GM18507 (cell line): ENCODE measurements at places on chromosomes 16 and 17.

DNA sequence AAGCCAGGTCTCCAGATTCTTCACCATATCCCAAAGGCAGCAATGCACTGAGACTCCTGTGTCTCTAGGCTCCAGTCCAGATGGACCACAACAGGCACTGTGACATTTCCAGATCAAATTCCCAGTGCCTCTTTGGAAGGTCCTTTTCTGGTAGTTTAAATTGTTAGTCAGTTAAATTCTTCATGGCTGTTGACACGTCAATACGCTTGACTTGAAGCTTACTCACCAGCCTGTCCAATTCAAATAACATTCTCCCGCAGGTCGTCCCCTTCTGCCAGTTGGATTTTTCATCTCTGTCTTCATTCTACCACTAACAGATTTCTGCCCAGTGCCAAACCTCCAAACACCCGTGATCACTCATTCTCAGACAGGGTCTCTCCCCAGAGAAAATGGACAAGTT, 86.7 kb downstream of the SHISA9 start:
- DNase-seq, result no peak

GRCh38 chr17:4387137-4387536, 20.7 kb upstream of the UBE2G1 start:
- DNase-seq, result no peak

- no peak for DNase-seq
Measured at GRCh38 chr17:36768394-36768793, 167.0 kb downstream of the MRM1 start.

DNA sequence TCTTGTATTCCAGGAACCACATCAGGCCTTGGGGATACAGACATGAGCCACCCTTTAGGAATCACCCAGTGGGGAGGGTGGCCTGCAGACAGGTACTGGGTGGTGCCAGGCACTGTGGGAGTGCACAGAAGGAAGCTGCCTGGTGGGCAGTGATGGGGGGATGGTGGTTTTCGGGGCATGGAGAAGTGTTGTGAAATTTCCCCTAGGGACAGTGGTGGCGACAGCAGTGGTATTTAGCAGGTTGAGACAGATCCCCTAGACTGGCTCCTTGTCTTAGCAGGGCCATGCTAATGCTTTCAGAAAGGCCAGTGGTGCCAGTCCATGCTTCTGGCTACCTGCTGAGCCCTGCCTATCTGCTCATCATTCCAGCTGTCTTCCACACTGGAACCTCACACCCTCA, 129.6 kb downstream of the SPACA3 start:
- no peak for DNase-seq

DNA sequence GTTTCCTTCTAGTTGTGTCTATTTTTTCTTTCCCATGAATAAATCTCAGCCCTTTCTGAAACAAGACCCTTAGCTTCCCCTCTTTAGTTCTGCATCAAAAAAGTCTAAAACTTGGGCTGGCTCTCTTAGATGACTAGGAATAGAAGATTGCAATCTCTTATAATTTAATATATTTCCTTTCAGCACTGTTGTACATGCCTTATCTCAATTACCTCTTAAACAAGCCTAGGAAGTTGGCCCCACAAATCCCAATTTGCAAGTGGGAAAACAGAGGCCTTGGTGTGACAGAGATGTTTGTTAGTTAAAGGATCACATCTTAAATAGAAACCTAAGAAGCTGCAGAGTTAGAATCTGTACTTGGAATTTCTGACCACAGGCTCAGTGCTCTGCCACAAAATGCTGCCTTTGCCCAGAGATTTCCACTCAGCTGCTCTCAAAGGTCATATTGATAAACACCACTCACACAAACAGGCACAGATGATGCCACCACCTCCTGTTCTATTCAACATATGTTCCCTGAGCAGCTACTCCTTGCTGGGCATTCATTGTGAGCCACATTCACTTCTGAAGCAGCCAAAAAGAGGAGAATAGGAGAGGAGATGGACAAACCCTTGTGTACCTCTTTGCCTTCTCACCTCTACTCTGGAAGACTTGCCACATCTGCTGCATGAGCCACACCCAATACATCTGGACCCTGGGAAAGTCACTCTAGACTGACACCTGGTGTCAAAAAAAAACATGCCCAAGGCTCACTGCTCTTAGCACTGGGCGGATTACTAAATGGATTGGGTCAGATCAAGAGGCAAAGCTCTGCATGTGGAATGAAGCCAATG, 5.5 kb downstream of the CCDC182 start:
- no peak for DNase-seq

DNA sequence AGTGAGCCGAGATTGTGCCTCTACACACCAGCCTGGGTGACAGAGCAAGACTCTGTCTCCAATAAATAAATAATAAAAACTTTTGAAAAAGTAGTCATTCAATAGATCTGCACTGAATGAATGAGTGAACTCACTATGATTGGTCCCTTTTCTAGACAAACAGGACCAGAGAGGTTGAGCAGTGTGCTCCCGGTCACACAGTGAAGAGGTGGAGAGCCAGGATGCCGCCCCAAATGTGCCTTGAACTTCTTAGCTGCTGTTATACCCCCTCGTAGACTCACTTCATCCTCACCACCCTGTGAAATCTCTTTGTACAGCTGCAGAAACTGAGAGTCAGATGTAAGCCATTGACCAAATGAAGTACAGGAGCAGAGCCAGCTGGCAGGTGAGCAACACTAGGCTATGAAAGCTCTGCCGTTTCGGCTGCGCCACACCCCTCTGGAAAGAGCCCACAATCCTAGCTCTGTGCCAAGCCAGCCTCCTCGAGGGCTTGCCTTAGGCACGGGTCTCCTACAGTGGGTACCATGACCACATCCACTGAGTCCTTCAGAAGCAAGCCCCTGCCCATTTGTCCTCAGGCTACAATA, 7.8 kb upstream of the KIAA0513 start:
- DNase-seq, result no peak

- DNase-seq, result no peak
Measured at GRCh38 chr17:72594248-72594647, 473.4 kb downstream of the SOX9 start.

DNA sequence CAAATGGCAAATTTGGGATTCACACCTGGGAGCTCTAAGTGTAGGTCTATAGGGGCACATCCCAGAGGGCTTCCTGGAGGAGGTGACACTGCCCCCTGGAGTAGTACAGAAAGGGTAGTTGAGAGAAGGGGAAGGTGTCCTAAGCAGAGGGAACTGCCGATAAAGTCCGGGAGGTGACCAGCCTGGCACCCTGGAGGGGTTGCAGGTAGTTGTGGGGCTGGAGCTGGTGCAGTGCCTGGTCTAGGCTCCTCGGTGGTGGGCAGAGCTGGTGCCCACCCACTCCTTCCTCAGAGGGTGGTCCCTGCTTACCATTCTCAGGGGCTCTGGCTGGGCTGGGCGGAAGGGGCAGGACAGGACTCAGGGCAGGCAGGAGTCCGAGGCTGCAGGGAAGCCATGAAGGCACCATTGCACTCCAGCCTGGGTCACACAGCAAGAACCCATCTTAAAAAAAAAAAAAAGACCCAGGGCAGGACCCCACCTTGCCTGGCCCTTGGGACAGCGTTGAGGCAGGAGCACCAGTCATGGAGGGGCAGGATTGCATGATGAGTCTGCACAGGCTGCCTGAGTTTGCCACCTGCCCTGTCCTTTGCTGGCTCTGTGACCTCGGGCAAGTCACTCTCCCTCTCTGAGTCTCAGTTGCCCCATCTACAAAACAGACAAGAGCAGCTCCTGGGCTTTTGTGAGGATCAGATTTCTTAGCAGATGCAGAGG, 43.8 kb downstream of the LAT start:
- no peak for DNase-seq

GRCh38 chr16:27242868-27243590, 25.5 kb downstream of the NSMCE1 start:
- DNase-seq, result no peak

GRCh38 chr16:87535855-87536794, 43.3 kb upstream of the ZCCHC14 start:
- no peak for DNase-seq

- DNase-seq, result no peak
Measured at GRCh38 chr17:51035431-51035830, 85.2 kb downstream of the SPAG9 start.

GRCh38 chr17:19554393-19554792, 20.7 kb downstream of the SLC47A1 start:
- no peak for DNase-seq

GRCh38 chr17:2551493-2551892, 39.8 kb upstream of the METTL16 start:
- no peak for DNase-seq

DNA sequence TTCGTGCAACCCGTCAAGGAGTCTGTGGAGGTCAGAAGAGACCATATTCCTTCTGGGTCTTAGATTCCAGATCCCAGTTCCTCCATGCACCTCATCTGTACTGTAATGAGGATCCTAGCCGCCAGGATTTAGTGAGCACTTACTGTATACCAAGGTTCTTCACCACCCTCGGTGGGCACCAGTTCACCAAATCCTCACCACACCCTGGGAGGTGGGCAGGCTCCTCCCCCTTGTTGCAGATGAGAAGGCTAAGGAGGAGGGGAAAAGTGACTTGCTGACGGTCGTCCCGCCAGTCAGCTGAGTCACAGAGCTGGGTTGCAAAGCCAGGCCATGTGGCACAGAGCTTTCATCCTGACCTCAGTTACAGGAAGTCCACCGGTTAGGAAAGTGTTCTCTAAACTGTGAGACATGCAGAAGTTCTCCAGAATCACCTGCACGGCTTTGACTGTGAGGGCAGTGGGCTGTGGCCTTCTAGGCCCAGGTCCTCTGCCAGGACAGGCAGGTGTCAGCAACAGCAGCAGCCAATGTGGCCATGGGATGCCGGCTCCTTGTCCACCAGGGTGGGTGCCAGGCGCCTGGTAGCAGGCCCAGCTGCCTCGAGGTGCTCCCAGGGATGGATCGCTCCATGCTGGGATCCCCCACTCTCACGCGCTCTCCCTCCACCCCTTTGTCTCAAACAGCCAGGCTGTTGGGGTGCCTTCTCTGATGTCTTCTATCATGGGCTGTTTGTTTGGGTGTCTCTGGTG, 240.3 kb upstream of the GSE1 start:
- DNase-seq, result no peak

DNA sequence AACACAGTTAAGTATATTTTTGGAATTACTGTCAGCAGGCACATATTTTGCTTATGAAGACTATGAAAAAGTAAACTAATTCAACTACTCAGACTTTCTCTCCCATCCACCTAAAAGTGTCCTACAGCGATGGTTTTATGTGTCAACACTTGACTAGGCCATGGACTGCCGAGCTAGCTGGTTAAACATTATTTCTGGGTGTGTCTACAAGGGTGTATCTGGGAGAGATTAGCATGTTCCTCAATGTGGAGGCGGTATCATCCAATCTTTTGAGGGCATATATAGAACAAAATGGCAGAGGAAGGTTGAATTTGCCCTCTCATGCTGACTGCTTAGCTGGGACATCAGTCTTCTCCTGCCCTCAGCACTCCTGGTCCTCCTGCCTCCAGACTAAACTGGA, 82.7 kb upstream of the CDYL2 start:
- DNase-seq, result no peak

- DNase-seq, result no peak
Measured at GRCh38 chr17:199806-200545, 18.5 kb upstream of the DOC2B start.

GRCh38 chr16:66475232-66475631, 48.1 kb downstream of the BEAN1 start:
- no peak for DNase-seq

- DNase-seq, result no peak
Measured at GRCh38 chr16:11673091-11674000, 5.1 kb downstream of the SNN start.

DNA sequence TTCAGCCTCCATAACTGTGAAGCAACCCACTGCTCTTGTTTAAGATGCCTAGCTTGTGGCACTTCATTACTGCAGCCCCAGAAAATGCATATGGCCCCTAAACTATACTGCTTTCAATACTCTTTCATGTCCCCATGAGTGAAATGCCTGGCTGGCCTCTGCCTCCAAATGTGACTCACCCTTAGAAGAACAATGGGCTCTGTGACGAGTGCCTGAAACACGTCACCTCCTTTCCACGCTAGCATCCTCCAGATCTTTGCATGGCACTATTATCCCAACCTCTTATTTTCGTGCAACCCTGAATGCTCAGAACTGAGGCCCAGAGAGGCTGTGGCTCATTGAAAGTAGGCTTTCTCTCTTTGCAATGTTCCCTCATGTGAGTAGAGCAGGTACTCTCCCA, 233.1 kb downstream of the CBLN1 start:
- no peak for DNase-seq

DNA sequence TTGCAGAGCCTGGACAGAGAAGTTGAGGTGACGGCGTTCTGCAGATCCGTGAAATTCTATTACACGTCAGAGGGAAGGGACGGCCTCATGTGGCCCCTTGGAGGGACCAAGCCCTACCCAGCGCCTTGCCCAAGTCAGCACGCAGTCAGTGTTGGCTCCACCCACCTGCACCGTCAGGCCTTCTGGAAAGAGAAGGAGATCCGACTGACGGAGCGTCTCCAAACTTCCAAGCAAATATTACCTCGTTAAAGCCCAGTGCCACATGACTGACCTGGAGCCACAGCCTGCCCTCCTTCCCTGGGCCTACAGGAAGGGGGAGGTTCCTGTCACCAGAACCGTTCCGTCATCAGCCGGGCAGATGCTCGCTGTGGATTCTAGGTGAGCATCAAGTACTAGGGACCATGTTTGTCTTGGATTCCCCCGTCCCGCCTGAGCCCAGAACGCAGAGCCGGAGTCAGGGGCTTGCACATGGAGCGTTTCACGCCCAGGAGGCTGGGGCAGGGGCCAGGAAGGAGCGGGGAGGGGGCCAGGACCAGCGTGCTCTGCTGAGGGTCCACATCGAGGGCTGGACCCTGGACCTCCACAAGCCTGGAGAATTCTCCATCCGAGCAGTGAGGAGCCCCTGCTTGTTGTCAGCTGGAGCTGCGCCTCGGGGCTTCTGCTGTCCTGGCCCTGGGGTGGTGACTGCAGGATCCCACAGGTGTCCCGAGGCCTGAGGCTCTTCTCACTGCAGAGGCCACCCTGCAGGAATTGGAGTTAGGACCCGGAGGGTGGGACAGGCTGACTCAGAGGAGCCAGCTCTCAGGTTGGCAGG, 22.6 kb upstream of the METRNL start:
- DNase-seq, result no peak

- DNase-seq, result peak; percentile 11
Measured at GRCh38 chr17:54900457-54901229, at the start of gene TOM1L1. Gene TOM1L1 (plus strand): TSS chr17:54900852. CDS start chr17:54900866, 14 bp downstream.

DNA sequence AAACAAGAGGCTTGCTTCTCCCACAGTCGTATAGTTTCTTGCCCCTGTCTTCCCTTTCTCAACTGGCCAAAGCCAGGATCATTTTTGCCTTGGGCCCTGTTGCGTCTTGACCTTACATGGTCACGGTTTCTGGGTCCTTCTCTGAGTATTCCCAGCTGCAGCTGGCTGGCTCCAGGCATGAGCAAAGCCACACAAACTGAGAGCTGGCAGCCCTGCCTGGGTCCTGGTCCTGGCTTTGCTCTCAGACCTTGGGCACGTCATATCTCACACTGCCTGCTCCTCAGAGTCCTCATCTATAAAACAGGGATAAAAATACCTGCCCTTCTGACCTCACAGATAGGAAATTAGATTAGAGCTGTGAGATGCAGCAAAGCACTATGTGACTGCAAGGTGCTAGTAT, 277.6 kb downstream of the CBLN1 start:
- DNase-seq, result no peak

GRCh38 chr17:11369575-11369974, 128.6 kb downstream of the SHISA6 start:
- DNase-seq, result no peak

- no peak for DNase-seq
Measured at GRCh38 chr17:61250335-61250890, 149.2 kb upstream of the TBX2 start.
